ENCODE measurements at places on chromosomes 6 and 20. TPM values are rescaled to one million over a fixed set of nuclear protein-coding genes. Genes with fewer than 3 reads are reported as not detected.

CLIC5 gene
- 18.1 TPM for total RNA-seq

PDE10A gene
- 14.0 TPM for total RNA-seq

SLC44A4 gene
- total RNA-seq: 1.7 TPM

DNMT3B gene
- 2.9 TPM for total RNA-seq

LPA gene
- 0.10 TPM for total RNA-seq

TNFAIP3 gene
- 19.9 TPM for total RNA-seq

NOX3 gene
- not detected for total RNA-seq

DSE gene
- total RNA-seq: 47.4 TPM

ACSS1 gene
- 21.3 TPM for total RNA-seq

E2F1 gene
- 5.5 TPM for total RNA-seq

RAB44 gene
- 0.62 TPM for total RNA-seq

ECT2L gene
- 0.31 TPM for total RNA-seq

RAET1L gene
- total RNA-seq: 3.3 TPM

OGFRL1 gene
- total RNA-seq: 15.5 TPM

MEI4 gene
- 0.31 TPM for total RNA-seq

SLC4A11 gene
- total RNA-seq: 0.62 TPM

BMP2 gene
- 11.8 TPM for total RNA-seq

OPN5 gene
- not detected for total RNA-seq

CASS4 gene
- 2.8 TPM for total RNA-seq

LY6G6D gene
- total RNA-seq: not detected

SCRT2 gene
- total RNA-seq: not detected

TRIM10 gene
- 1.0 TPM for total RNA-seq

ENPP1 gene
- total RNA-seq: 27.7 TPM

PROKR2 gene
- not detected for total RNA-seq

PCNA gene
- total RNA-seq: 68.1 TPM

CALHM6 gene
- not detected for total RNA-seq

All from tongue (tissue), 3 donors.